LHCN-M2 (cell line): ENCODE measurements at places on chromosomes 1 and 21. TPM values are rescaled to one million over a fixed set of nuclear protein-coding genes. Genes with fewer than 3 reads are reported as not detected.

Gene ALPL
- 128 and 138 TPM in 2 replicates for total RNA-seq

- peak; percentile 49 for DNase-seq
Measured at GRCh38 chr1:10057343-10057742, 24.6 kb downstream of the UBE4B start.

DNA sequence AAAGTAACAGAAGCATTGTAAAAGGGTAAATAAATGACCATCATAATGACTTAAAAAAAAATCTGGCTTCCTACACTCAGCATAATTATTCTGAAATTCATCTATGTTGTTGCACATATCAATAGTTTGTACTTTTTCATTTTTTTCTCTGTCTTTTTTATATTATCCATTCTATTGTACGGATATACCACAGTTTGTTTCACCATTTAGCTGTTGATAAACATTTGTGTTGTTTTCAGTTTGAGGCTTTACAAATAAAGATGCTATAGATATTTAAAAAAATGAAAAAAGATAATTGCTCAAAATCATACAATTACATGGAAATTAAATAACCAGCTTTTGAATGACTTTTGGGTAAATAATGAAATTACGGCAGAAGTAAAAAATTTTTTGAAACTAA is 31.9 kb downstream of the GPR88 start:
- no peak for DNase-seq

GRCh38 chr1:211711315-211711705 is 35.9 kb upstream of the NEK2 start:
- no peak for DNase-seq

GRCh38 chr1:62732331-62732730 is 44.1 kb upstream of the DOCK7 start:
- DNase-seq: no peak

DNA sequence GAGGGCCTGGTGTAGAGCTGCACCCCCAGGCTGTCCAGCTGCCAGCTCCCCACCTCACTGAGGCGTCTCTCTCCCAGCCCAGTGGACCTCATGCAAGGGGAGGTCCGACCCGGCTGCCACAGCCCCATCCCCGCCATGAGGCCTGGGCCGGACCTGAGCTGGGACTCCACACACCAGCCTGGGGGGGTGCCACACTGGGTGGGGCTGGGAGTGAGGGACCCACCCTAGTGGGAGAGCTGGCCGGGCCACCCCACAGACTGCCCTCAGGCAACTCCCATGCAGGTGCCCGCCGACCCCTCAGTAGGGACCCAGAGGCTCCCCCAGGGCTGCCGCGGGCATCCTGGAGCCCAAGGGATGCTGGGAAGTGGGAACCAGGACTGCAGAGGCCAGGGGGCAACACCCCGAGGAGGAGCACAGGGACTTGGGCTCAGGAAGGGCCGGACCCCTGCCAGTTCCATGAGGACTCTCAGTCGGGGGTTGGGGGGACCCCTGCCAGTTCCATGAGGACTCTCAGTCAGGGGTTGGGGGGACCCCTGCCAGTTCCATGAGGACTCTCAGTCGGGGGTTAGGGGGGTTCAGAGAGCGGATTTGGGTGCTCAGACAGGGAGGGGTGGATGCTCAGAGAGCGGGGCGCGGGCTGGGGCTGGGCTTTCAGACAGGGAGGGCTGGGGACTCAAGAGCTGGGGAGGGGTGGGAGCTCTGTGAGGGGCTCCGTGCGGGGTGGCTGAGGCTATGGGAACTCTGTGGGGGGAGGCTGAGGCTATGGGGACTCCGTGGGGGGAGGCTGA is 1.2 kb upstream of the RNF223 start:
- no peak for DNase-seq

- no peak for DNase-seq
Measured at GRCh38 chr1:97170300-97170699, 448.7 kb downstream of the PTBP2 start.

GRCh38 chr1:192529811-192530210 is 45.8 kb upstream of the RGS1 start:
- DNase-seq: no peak

DNA sequence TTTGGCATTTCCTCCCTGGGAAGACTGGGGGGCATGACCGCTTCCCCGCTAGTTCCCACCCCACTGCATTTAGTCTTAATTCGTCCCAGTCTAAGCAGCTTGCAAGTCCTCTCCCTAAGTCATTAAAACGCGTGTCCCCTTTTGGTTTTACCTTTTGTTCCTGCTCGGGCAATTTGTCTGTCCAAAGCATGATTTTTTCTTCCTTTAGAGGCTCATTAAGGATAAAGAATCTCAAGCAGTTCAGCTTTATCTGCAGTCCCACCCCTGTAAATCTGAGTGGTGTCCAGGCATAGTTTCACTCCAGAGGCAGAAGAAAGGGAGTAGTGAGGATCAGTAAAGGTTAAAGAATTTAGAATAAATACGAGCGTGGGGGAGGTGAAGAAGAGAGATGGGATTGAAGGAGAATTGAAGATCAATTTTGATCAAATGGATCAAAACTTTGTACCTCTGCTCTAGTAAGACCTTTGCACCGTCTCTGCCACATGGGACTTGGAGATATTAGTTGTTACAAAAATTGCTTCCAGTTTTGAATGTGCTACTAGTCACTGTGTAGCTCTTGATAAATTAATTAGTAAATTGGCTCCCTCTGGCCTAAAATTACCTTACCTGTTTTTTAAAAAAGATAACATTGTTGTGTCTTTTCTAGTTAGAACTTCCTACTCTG is 989 bp upstream of the ETV3 start:
- DNase-seq: no peak

Gene SPRR1A
- not detected in 2 replicates for total RNA-seq

GRCh38 chr1:113886417-113887401 is 672 bp downstream of the BCL2L15 start:
- DNase-seq: no peak

Gene SOAT1
- 39.8 and 42.8 TPM in 2 replicates for total RNA-seq

DNA sequence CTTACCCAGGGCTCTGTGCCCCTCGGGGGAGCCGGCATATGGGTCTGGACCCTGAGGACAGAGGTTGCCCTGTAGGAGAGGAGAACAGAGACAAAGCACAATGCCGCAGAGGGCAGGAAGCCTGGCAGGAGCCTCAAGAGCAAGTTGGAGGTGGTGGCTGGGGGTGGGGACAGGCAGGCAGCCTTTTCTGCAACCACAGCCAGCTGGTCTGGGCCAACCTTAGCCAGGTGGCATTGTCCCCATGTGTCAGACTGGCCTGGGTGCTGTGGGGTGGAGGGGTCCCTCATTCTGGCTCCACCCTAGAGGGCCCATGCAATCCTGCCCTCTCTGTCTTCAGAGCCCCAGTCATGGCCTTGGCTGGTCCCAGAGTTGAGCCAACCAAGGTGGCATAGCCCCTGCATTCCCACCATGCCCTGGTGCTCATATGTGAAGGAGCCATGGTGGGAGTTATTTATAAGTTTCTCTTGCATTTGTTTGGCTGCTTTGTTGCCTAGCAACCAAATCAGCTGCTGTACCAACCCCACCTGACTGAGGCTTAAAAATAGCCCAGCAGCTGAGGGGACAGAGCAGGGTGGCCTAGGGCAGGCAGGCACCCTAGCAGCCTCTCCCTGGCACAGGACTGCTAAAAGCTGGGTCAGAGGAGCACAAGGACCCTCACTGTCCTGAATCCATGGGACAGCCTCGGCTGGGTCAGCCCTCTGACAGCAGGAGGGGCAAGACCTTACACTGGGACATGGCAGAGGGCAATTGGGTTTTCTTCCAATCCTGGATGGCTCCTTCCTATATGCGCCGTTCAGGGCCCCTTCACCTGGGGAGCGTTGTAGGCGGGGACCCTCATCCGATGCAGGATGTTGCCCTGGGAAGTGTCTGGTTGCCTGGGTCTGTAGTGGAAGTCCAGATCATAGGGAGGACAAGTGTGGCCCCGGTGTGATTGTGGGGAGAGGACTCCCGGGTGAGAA is 19.5 kb downstream of the MAP7D1 start:
- peak; percentile 85 for DNase-seq

GRCh38 chr1:11920239-11920903 is 5.9 kb downstream of the KIAA2013 start:
- no peak for DNase-seq

Gene TEKT2
- total RNA-seq: not detected in 2 replicates

Gene DVL1
- 85.6 and 86.6 TPM in 2 replicates for total RNA-seq
